HFFc6 (cell line): ENCODE measurements at places on chromosomes 16 and 17. TPM values are rescaled to one million over a fixed set of nuclear protein-coding genes. Genes with fewer than 3 reads are reported as not detected.

DNA sequence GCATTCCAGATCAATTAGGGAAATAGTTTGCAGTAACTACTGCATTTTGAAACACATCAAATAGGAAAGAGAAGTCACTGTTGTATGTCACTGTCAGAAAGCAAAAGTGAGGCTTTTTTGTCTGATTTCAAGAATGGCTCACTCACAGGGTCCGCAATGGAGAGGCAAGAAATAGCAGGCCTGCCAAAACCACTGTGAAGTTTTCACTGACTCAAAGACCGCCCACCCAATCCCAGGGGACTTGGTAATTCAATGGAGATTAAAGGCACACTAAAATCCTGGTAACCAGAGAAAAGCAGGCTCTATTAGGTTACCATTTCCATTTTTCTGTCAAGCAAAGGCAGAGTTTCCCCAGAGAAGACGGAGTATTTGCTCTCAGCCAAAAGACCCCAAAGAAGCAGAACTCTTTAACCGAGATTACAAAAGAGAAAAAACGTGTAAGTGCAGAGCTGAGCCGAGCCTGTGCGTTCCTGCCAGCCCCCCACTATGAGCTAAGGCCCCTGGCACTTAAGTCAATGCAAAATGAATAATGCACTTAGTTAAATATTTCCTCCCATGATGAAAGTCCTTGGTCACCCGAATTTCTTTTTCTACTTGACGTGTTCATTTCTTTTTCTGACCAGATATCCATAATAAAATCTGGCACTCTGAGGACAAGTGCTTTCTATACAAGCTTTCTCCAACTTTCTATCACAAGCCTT lies 57.0 kb downstream of the FOXL1 start:
- no peak for DNase-seq
- H3K36me3 ChIP-seq: peaks cover 6% of the 10 kb centered on the region
- no peaks in the 10 kb centered on the region; the same call in 1 of the 2 replicates for H3K27me3 ChIP-seq
- H3K4me1 ChIP-seq: peaks cover 58% of the 10 kb centered on the region

- no peak for DNase-seq
- peaks cover 15% of the 10 kb centered on the region; the same call in 1 of the 2 replicates for H3K36me3 ChIP-seq
- H3K27me3 ChIP-seq: no peaks in the 10 kb centered on the region; the same call in none of the 2 replicates
- no peak overlapping the region for H3K27ac ChIP-seq
- peaks cover 27% of the 10 kb centered on the region for H3K4me1 ChIP-seq
- no peak overlapping the region for H3K4me3 ChIP-seq
Observed at GRCh38 chr17:83088451-83088850, 9.0 kb downstream of the METRNL start.

GRCh38 chr16:1950047-1950446 lies 4.4 kb downstream of the RPL3L start:
- no peak for DNase-seq
- H3K27ac ChIP-seq: no peak overlapping the region
- H3K27me3 ChIP-seq: peaks cover 9% of the 10 kb centered on the region

BTBD17 gene
- total RNA-seq: not detected in 3 replicates

CDYL2 gene
- 15.4 to 21.3 TPM (median 17.7 TPM) in 3 replicates for total RNA-seq

DNA sequence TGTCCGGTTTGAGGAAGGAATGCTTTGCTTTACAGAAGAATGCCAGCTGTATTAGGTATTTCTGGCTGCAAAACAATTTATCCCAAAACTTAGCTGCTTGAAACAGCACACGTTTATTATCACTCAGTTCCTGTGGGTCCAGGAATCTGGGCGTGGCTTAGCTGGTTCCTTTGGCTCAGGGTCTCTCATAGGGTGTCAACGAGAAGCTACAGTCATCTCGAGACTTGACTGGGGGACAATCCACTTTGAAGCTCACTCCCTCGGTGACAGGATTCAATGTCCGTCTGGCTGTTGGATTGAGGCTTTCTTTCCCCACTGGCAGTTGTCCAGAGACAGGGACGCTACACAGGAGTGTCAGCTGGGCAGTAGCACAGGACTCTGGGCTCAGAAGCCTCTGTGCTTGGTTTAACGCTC lies 9.6 kb upstream of the RHBDF2 start:
- no peaks in the 10 kb centered on the region for H3K36me3 ChIP-seq
- H3K27ac ChIP-seq: no peak overlapping the region
- H3K27me3 ChIP-seq: peaks cover 15% of the 10 kb centered on the region
- no peak overlapping the region for H3K4me3 ChIP-seq
- peaks cover 31% of the 10 kb centered on the region for H3K4me1 ChIP-seq
- DNase-seq: no peak

IGF2BP1 gene
- 26.9 and 61.6 TPM in 2 replicates for total RNA-seq

DNA sequence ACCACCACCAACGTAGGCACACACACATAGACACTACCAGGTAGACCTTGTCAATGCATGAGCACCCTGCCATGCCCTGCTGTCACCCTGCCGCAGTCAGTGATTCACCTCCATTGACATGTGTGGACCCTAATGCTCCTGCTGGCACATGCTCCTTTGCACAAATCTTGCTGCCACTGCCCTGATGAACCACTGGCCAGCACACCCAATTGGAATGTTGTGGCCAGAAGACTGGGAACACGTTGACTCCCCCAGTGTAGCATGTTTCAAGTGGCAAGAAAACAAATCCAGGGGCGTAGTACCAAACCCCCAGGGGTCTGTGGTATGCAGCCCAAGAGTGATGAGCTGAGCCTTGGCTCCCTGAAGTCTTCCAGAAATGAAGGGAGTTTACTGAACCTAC lies 486.4 kb upstream of the KIF2B start:
- no peaks in the 10 kb centered on the region; the same call in 1 of the 2 replicates for H3K36me3 ChIP-seq
- no peak for DNase-seq
- H3K27me3 ChIP-seq: no peaks in the 10 kb centered on the region
- H3K4me3 ChIP-seq: no peak overlapping the region

TNFRSF17 gene
- total RNA-seq: 0.28 TPM in 1 of 2 replicates, not detected in the other
